ENCODE measurements at places on chromosomes 1 and 21.

GRCh38 chr1:204361341-204361771 lies 1.6 kb upstream of the PLEKHA6 start:
- DNase-seq = no peak

DNA sequence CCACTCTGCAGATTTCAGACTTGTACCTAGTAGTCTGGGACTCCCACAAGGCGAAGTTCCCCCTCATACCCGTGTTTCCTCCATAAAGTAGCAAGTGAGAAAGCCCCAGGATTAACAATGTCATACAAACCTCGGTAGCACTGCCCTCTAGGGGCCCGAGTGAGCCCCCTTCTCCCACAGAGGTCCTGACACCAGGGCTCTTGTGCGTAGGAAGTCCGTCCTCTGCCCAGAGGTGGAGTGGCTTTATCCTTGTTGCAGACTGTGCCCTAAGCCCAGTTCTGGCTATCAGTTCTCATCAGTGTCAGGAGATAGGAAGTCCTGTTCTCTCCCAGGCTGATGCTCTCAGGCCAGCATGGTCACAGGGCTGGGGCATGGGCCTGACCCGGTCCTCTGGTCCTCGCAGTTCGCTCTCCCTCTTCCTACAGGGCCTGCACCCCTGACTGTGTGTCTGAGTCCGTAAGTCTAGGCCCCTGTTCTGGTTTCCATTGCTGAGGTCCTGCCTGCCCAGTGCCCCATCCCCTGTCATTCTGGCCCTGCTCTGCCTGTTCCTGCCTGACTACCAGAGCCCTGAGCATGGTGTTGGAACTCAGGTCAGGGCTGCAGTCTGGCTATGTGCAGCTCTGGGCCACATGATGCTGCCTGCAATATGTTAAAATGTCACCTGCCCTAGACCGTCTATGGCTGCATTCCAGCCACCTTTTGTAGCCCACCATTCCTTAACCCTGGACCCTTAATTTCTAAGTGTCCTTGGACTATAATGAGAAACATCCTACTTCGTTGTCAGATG lies 285.6 kb downstream of the ASTN1 start:
- no peak for DNase-seq

DNA sequence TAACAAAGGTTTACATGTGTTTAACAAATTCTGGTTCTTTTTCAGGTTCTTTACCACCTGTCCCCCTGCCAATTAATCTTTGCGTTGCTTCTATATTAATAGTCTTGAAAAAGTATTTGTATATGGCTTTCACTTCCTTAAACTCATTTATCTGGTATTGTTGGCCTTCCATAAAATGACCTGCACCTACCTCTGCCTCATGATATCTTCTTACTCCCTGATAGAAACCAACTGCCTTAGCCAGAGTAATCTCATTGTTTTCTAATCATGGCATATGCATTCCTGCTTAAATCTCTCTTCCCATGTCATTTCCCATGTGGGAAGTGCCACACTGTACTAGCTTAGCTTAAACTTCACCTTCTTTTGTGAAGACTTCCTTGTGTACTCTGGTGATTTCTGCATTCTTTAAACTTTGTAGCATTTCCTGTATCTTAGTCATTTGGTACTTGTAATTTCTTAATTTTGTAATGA lies 8.7 kb downstream of the SMG7 start:
- DNase-seq = peak; percentile 52

GRCh38 chr1:3536420-3537195 lies 74.7 kb downstream of the MEGF6 start:
- peak; percentile 45 for DNase-seq

DNA sequence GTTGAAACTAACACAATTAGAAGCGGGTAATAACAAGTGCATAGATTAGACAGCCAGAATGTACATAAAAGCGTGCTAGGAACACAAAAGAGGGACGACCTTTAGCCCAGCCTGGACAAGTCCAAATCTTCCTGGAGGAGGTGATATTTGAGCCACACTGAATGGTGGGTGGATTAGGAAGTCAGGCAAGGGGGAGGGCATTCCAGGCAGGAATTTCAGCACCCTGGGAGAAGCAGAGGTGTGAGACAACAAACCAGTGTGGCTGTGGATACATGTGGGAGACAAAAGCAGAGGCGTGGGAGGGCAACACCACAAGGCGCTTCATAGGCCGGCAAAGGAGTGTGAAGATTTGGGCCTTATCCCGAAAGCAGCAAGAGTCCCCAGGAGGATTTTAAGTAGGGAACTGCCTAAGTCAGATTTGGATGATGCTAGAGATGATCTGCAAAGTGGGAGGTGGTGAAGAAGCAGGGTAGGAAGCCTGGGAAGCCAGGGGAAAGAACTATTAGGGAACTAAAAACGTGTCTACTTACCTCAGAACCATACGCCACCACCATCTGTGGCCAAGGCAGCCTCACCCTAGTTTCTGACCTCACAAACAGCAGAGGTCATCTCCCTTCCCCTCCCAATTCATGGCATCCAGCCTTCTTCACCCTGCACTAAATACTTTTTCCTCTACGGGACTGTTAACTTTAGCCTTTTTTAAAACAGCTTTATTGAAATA lies 81.8 kb downstream of the GLUL start:
- no peak for DNase-seq

- no peak for DNase-seq
Measured at GRCh38 chr1:171472183-171472647, 13.1 kb upstream of the PRRC2C start.

DNA sequence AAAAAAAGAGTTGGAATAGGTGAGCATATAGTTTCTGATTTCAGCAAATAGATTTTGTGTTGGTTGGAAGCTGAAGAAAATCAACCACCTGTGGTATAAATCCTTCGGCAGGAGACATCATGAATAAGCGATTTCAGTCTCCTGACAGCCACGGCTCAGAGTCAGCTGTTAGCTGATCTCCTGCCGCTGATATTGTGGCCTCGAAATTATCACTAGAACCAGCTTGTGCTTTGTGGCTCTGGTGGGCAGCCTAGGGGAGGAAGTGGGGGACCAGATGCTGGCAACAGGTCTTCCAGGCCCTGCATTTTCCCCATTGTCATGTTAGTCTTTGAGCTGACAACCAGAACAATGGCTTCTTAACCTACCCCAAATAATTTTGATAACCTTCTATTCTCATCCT lies 842 bp upstream of the GCSAML start:
- no peak for DNase-seq

GRCh38 chr1:203304391-203304918 lies 864 bp upstream of the BTG2 start:
- DNase-seq = no peak

GRCh38 chr1:162391790-162392563 lies 10.4 kb downstream of the C1orf226 start:
- DNase-seq = peak; percentile 58

DNA sequence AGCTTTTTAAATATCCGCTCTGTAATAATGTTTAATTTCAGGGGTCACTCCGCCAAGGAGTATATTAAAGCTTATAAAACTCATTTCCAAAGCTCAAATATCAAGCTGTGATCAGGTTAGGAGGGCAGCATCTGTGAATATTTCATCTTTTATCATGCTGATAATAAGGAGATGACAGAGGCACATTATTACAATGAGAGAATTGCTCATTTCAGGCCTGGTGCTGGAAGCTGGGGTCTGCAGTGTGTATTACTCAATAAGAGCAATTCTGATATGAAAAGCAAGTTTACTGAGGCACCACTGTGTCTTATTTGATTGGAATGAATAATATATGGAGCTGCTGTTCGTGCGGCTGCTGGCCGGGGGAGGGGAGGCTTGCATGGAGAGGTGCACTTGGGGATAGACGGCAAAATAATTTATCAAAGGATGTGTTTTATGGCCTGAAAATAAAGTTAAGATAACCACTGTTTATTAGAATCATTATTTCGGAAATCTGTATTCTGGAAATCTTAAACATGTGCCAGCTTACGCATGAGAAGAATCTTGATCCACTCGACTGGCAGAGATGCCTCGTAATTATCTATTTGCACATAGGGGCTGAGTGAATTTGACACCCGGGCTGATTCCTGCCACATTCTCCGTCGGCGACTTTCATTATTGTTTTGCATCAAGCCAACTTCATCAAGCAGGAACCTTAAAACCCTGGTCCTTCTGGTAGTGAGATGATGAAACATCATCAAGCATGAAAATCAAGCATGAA lies 173.2 kb downstream of the RRAGC start:
- no peak for DNase-seq

DNA sequence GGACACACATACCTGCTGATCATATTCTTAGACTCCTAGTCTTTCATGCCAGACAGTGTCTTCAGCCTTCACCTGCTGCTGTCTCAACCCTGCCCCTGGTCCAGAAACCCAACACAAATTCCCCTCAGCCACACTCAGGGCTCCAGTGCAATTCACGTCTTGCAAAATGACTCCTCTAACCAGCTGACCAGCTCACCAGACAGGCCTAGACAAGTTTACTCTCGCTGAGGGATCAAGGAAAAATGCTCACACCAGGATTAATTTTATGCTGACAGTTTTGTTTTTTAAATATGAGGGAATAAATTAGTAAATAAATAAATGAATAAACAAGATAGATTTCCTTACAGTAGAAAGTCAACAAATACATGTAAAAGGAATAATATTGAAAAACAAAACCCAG lies 28.5 kb downstream of the CCDC185 start:
- no peak for DNase-seq

- DNase-seq = no peak
Measured at GRCh38 chr1:93414749-93415148, 33.2 kb upstream of the FNBP1L start.

DNA sequence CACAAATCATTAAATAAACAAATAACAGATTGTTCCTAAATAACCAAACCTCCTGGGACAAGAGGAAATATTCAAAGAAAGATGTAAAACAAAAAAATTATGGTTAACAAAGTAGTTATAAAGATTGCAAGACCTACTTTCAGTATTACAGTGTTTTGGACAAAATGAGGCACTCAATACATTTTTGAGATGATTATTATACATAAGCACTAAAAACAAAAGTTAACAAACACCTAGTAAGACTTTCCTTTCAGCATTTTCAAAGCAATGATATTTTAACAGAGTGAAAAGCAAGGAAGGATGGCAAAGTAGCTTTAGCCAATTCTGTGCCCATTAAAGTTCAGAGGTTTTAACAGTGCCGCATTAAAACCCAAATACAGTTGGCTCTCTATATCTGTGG lies 17.2 kb downstream of the OMA1 start:
- no peak for DNase-seq

DNA sequence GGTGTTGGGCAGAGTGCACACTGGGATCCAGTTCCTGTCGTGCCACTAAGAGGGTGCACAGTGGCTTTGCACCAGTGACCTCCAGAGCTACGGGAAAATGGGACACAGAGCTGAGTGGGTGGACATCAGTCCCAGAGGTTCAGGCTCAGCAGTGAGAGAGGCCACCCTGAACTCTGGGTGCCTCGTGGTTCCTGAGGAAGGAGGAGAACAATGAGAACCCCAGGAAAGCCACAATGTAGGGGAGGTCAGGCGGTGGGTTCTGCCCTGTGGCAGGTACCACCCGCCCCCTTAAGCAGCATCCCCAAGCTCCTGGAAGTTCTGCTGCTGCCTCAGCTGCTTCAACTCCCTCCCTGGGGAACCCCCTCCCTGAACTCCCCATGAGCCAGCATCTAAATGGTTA lies 112.2 kb downstream of the GRIK3 start:
- DNase-seq = no peak

DNA sequence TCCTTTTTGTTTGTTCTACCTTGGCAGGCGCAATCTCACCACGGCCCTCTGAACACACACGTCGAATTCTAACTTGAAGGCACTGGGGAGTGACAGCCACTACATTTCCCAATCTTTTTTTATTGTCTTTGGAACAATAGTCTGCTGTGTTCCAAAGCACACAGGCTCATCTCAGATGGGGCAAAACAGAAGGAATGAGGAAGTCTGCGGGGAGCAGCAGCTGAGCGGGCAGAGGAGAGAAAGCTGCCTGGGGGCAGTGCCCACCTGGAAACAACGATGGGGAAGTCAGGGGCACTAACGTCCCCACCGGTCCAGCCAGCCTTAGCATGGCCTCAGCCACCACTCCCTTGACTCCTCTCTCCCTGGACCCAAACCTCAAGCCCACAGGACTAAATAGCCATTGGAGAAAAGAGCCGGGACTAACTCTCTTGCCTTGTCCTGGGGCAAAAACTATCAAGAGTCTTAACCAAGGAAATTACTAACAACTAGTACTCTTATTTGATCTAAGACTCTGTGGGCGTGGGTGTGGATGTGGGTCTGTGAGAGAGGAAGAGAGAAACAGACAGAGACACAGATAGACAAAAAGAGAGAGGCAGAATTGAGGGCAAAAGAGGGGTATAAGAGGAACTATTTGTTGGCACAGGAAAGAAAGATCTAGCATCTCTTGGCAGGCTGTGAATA lies 34.2 kb downstream of the SYF2 start:
- no peak for DNase-seq

All from EH (cell line).